CD4-positive, alpha-beta T cell treated with Interleukin-10 for 1 hour (primary cell): ENCODE measurements at places on chromosomes 13 and 19.

- no peak for DNase-seq
Observed at GRCh38 chr19:57317503-57317902, 2.8 kb upstream of the ZNF543 start.

GRCh38 chr13:98270819-98271218 lies 93.8 kb upstream of the RNF113B start:
- no peak for DNase-seq

DNA sequence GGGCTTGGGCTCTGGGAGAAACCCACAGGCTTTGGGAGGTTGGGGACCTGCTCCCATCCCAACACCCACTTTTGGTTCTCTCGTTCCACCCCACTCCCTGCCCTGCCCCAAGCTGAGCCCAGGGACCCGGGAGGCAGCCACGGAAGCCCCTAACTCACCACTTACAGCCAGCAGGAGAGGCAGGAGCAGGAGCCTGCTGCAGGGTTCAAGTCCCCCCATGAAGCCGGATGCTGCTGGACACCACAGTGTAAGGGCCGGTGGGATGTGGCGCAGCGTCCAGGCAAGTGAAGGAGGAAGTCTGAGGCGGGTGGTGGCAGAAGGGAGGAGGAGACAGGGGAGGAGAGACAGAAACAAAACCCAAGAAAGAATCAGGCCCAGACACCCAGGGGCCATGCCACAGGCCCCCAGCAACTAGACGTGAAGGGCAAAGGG lies at the start of gene TYROBP:
TYROBP (minus strand) TSS at position 286 of the 432 bp plus-strand sequence; CDS start at position 219, 67 bp downstream.
- no peak for DNase-seq

- no peak for DNase-seq
Observed at GRCh38 chr13:46131705-46132104, 26.9 kb upstream of the CPB2 start.

- no peak for DNase-seq
Observed at GRCh38 chr13:71754407-71754974, 112.5 kb downstream of the DACH1 start.

- DNase-seq, result no peak
Observed at GRCh38 chr13:111667757-111668156, 347.3 kb downstream of the TEX29 start.

- peak; percentile 78 for DNase-seq
Observed at GRCh38 chr19:662207-662961, 630 bp downstream of the RNF126 start.

- DNase-seq, result no peak
Observed at GRCh38 chr19:30163663-30164062, 208.5 kb upstream of the ZNF536 start.

- no peak for DNase-seq
Observed at GRCh38 chr19:7899751-7900378, 3.8 kb upstream of the MAP2K7 start.

DNA sequence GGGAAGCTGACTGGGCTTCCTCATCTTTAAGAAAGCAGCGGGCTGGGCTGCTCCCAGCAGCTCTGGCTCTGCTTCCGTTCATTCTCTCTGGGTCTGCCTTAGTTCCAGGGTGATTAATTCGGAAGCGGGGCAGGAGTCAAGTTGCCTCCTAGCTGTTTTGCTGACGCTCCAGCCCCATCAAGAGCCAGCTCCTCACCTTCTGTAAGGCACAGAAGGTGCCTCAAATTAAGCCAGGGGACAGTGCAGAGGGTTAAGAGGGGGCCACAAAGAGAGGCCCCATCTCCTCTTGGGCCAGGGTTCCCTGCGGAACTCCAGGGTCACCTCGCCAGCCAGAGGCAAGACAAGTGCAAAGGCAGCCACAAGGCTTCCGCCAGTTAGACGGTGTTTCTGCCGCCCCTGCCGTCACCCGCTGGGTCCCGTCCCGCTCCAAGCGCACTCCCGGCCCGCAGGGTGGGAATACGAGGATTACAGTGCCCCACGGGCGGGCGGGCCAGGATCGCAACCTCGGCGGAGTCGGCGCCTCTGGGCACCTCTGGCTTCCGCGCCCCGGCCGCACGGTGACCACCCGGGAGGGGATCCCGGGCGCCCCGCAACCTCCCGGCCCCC lies 508 bp downstream of the SLC15A1 start:
- no peak for DNase-seq

GRCh38 chr19:56927791-56928207 lies 87.3 kb upstream of the PEG3 start:
- no peak for DNase-seq

GRCh38 chr13:87356314-87356713 lies 314.9 kb upstream of the SLITRK5 start:
- DNase-seq, result no peak

GRCh38 chr13:102002287-102002686 lies 399.6 kb downstream of the FGF14 start:
- DNase-seq, result no peak

DNA sequence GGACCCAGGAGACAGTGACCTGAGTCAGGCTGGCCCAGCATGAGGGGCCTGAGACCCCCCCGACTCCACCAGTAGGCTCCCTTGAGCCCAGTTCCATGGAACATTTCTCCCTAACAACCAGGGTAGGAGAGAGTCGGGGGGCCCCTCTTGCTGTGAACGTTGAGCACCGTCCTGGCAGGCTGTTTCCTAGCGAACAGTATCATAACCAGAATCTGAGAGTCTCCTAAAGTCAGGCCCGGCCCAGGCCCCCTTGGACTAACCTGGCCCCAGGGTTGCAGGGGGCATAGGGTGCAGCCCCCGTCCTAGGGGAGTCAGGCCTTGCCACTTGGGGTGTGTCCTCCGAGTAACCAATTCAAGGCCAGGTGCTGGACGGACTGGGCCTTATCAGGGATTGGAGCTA lies 13.7 kb downstream of the TMEM150B start:
- DNase-seq, result no peak

DNA sequence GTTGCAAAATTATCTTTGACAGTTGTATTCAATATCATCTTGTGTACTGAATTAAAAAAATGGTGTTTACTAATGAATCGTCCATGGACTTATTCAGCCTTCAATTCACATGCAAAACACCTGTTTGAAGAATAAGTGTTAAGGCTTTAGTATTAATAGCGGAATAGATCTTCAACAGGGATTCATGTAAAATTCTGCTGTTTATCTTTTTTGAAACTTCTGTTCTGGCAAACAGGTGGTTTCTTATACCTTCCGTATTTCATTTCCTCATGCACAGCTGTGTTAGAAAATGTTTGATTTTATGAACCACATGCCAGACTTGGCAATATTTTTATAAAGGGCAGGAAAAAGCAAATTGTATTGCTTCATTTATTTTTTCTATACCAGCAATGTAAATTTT lies 255.7 kb downstream of the DACH1 start:
- DNase-seq, result no peak
